ENCODE measurements at places on chromosomes 12 and 14.

DNA sequence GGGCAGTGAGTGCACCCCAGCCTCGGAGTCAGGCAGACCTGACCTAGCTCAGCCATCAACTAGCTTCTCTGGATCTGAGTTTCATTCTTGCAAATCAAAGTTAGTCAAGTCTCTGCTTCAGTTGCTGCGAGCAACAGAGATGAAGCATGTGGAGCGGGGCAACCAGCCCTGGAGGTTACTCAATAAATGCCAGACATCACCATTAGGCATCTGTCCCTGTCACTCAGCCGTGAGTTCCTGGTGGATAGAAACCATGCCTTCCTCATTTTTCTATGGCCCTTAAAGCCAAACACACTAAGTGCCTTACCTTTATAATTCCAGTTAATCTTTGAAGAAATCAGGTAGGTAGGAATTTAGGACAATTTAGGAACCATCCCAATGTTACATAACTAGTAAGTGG is 19.3 kb downstream of the RFX4 start:
- DNase-seq, result no peak

DNA sequence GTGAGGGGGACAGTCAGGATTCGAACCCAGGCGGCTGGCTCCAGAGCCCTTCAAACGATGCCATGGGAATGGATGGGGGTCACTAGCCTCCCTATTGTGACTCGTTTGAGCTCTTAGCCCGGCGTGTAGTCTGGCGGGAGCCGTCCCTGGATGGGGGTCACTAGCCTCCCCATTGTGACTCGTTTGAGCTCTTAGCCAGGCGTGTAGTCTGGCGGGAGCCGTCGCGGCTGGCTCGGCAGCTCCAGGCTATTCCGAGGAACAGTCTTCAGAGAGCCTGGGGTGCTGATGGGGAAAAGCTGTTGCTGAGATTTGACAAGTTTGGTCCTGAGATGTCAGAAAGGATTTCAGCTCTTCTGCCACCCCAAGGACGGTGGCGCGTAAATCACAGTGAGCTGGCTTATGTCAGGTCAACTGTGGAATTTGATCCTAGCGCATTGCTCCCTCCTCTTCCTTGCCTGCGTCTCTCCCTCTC is 58.3 kb downstream of the CALM1 start:
- peak; percentile 45 for DNase-seq

DNA sequence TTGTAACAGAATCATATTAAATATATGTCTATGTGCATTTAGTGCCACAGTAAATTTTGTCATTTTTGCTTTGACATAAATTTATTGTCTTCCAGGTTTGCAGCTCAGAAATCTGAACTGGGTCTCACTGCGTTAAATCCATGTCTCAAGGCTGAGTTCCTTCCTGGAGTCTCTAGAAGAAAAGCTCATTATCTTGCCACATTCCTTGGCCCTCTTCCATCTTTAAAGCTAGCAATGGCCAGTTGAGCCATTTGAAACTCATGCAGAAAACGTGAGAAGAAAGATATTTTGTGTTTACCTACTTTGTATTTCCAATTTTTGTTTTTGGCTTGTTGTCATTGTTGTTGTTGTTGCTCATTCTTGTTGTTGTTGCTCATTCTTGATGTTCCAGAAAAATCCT is 10.7 kb downstream of the PRH1 start:
- DNase-seq, result no peak

DNA sequence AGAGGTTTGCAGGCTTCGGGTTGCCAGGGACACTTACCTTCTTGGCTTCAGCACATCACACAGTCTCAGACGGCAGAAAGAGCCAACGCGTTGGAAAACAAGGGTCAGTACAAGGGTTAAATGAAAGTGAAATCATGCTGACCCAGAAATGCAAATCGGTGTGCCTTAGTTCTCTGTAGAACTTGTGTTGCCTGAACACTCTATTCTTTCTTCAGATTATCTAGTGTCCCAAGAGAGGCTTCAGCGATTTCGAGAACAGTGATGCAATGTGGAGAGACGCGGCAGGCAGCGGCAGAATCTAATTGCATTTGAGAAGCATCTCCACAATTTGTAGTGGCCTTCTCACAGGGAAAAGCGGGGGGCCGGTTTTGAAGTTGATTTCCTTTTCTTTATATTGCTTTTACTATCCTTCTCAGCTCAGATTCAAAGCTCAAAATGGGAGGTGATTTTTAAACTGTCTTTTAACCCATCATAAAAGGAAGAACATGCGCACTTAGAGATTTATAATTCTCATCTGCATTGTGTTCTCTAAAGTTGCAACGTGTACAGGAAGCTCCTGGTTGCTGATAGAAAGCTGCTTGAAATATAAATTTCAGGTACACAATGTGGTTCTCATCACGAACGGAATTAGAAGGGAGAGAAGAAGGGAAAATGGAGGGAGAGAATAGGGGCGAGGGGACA is 67.8 kb upstream of the EGLN3 start:
- no peak for DNase-seq

GRCh38 chr14:36847366-36847765 is 185.7 kb downstream of the PAX9 start:
- no peak for DNase-seq

DNA sequence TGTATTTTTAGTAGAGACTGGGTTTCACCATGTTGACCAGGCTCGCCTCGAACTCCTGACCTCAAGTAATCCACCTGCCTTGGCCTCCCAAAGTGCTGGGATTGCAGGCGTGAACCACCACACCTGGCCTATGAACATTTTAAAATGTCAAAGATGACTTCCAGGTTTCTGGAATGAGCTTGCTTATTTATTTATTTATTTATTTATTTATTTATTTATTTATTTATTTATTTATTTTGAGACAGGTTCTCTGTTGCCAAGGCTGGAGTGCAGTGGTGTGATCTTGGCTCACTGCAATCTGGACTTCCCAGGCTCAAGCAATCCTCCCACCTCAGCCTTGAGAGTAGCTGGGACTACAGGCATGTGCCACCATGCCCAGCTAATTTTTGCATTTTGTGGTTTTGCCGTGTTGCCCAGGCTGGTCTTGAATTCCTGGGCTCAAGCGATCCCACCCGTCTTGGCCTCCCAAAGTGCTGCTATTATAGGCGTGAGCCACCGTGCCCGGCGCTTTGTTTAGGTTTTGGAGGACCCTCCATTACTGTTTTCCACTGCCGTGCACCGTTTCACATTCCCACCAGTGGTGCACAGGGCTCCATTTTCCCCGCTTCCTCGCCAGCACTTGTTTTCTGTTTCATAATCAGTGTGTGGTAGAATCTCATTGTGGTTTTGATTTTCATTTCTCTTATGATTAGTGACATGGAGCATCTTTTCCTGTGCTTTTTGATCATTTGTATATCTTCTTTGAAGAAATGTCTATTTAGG is 6.4 kb upstream of the CFAP251 start:
- DNase-seq, result no peak

- no peak for DNase-seq
Measured at GRCh38 chr14:105466531-105467248, 7.9 kb upstream of the CRIP2 start.

DNA sequence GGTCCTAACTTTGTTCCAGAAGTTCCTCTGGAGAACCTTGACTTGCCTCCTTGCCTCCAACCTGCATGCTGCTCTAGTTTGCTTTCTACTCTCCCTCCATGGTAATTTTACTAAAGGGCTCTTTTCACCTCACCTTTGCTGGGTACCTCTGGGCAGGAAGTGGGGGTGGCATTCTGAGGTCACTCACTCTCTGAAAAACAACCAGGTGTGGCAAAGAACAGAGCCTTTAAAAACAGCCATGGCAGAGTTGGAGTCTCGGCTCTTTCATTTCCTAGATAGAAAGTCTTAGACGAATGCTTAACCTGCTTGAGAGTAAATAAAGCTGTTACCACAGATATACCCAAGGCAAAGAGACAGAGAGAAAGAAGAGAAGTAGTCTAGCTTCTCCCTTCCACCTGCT is 827.9 kb downstream of the BCL11B start:
- no peak for DNase-seq

DNA sequence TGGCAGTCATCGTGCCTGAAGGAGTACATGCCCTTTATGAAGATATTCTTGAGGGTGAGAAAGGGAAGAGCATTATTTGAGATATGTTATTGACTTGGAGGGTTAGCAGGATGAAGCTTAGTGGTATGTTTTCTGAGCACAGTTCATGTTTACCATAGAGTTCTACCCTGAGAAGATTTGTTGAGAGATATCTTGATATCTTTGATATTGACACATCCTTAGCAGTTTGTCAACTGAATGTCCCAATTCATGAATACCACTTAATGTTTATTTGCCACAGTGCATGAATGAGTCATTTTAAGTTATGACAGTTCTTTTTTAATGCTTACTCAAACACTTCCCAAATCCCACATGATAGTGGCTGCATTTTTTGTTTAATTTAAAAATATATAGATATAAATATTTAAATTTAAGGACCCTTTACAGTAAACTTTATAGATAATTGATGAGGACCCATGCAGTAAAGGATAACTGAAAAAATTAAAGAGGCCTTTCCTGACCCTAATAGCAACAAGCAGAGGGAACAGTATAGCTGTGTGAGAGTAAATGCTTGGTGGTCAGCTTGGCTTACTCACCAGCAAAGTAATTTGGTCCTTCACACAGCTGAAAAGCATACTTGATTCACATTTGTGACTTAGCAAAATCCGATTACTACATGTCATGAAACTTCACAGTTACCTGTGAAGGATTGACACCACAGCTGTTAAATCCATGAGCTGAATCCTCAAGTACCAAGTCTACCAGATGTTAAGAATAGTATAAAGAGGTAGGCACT is 25.8 kb downstream of the SLC39A9 start:
- no peak for DNase-seq

- no peak for DNase-seq
Measured at GRCh38 chr12:39503439-39503838, 60.5 kb upstream of the KIF21A start.

DNA sequence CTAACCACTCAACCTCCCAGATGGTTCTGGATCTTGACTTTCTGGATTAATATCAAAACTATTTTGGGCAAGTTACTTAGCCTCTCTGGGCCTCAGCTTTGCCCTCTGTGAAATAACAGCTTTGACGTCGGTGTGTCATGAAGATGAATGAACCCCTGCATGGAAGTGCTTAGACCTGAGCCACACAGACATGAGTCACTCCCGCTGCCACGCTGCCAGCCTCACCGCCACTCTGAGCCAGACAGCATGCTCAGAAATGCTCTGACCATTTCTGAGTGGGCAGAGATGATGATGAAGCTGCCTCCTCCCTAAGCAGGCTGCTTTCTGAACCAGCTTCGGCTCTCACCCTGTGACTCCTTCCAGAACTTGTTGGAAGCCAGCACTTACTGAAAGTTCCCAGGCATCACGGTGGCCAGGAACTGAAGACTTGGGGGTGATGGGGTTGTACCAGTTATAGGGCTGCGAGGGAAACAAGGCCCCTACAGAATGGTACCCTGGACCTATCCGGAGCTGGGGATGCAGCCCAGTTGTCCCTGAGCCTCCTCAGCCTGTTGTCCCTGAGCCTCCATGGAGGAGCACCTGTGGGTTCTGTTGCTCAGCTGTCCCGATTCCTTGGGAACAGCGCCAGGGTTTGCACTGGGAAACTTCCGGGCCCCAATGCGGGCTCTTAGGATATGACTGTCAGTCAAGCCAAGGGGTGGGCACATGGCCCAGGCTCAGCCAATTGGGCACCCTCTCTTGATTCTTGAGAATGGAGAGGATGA is 2.0 kb upstream of the CCDC197 start:
- DNase-seq, result no peak

GRCh38 chr14:104374718-104375080 is 204.9 kb upstream of the C14orf180 start:
- DNase-seq, result no peak

DNA sequence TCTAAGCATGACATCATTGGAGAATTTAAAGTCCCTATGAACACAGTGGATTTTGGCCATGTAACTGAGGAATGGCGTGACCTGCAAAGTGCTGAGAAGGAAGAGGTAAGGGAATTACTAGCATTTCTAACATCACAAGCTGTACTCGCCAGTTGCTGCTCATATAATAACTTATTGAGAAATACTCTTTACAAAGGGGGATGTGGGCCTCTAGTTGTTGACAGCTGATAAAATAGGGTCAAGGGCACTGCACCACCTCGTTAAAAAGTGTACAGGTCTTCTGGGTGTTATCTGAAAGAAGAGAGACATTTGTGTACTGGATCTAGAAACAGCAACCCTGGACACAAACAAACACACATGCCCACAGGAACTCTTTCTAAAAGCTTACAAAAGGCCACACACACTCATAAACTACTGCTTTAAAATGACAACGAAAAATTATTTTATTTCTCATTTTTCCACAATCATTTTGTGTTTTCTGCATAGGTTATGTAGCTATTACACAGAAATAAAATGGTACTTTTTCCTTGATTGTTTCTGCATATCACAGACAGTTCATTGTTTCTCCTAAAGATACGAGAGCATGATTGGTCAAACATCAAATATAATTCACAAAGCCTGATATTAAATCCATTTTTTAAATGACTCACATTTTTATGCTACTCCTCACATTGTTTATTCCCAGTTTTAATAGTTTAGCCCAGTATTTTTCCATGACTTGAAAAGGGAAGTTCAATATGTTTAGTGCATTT is 391.1 kb downstream of the PAWR start:
- DNase-seq, result no peak

GRCh38 chr12:92943482-92944250 is 14.6 kb upstream of the EEA1 start:
- no peak for DNase-seq

DNA sequence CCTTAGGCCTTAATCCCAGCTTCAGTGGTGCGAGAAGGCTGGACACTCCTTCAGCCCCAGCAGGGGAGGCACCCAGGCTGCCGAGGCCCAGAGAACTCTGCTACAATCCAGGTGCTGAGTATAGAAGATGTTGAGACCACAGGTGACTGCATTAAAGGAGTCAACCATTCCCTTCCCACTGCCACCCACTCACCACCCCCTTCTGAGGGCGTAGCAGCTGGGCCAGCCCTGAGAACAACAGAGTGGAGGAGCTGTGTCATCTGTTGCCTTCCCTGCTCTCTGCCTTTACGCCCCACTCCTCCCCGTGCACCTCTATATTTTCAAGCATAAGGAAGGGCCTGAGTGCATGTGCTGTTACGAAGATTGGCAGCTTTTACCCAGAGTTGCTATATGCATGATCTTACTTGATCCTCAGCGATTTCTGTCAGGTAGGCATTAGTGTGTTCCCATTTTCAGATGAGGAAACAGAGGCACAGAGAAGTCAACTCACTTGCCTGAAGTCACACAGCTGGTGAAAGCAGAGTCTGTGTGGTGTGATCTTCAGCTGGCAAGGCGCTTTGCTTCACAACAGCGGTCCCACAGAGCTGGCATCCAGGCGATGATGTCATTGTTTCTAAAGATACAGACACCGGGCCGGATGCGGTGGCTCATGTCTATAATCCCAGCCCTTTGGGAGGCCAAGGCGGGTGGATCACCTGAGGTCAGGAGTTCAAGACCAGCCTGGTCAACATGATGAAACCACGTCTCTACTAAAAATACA is 46.7 kb downstream of the RIN3 start:
- DNase-seq, result no peak

DNA sequence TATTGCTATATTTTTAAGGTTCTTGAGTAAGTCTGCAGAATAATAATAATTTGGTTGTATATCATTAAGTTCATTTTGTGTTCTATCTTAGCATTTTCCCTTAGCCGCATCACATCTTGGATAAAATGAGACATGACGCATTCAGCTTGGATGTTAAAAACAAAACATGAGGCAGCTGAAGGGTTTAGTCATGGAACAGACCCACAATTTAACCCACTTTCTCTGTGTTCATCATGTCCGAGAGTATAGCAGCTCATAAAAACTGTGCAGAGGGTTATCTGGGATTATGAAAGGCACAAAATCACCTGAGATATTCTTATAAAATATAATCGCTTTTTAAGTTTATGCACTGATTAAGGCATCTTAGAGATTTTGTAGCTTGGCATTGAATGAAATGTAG is 219.3 kb downstream of the TRHDE start:
- no peak for DNase-seq

GRCh38 chr12:51362747-51363342 is 16.4 kb upstream of the CELA1 start:
- DNase-seq, result no peak

Measured in BE2C (cell line).